ENCODE measurements at places on chromosomes 2 and 18.

DNA sequence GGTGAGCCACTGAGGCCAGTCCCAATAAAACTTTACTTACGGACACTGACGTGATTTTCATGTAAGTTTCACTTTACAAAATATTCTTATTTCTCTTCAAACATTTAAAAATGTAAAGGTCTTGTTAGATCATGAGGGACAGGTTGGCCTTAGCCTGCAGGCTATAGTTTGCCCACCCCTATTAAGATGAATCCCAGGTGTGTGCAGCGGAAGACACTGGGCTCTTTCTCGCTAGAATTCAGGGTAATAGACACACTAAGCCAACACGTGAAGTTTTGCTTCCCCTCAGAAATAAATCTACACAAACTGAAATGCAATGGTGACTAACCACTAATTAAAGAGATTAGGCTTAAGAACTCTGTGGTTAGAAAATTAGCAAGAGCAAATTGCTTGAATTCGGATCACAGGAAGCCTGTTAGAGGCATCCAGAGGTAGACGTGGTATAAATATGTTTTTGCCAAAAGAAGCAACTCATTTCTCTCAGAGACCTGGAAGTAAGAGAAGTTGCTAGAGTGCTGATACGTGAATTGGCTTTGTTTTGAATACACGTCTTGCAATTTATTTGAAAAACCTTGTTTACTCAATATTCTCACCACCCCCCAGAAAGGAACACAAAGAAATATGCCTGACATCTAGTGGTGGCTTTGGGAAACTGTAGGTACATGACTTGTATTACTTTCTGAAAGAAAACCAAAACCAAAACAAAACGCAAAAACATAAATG is 151.6 kb downstream of the DTNB start:
- DNase-seq, result no peak

DNA sequence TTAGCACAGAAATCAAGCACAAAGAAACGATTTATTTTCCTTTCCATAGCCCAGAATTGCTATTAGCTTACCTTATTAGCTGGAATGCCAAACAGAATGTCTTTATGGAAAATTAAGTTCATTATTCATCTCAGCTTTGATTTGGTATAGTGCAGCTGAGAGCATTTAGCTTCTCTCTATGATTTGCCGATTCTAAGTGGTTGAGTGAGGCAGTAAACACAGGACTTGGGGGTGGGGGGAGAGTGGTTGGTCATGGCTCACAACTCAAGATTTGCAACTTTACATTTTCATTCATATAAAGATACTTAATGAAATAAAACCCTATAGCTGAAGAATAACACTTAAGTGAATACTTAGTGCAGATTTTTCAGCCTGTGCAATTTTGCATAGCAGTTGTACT is 395.2 kb downstream of the TGIF1 start:
- no peak for DNase-seq

GRCh38 chr2:212288308-212288707 is 250.3 kb downstream of the ERBB4 start:
- no peak for DNase-seq

DNA sequence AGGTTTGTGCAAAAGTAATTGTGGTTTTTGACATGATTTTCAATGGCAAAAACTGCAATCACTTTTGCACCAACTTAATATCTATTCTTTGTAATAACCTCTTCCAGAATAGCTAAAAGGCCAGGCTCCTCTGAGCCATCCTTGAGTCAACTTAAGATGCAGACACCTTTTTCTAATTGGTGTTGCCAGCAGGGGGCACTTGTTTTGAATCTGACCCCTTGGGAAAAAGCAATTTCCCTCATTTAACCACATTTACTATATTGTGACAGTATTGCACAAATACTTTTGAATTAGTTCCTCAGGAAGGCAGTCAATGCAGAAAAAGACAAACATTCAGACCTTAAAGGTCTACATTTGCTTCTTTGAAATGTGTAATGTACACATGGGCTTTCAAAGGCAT is 78.6 kb upstream of the GALNT5 start:
- no peak for DNase-seq

DNA sequence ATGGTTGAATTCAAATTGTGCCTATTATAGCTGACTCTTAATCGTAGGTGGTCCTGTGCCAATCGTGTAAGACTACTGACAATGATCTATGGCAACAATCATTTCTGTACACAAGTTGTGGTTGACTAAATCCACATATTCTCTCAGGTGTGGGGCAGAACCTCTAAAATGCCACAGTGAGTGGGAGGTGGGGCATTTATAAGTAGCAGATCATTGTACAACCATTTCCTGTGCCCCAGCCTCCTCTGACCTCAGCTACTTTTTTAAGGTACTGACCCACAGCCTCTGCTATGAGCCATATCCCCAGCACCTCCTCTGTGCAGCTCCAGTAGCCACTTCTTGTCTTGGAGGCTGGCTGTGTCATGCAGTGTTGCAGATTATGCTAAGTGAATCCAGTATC is 48.6 kb upstream of the RAPH1 start:
- no peak for DNase-seq

GRCh38 chr18:1658908-1659566 is 754.4 kb downstream of the ADCYAP1 start:
- DNase-seq, result no peak

GRCh38 chr18:74356959-74357358 is 41.3 kb downstream of the C18orf63 start:
- DNase-seq, result no peak
